Adrenal gland (tissue), 19 donors: ENCODE measurements at places on chromosomes 2 and 18. TPM values are rescaled to one million over a fixed set of nuclear protein-coding genes. Genes with fewer than 3 reads are reported as not detected.

GRCh38 chr2:153074207-153074606 lies 355.8 kb downstream of the ARL6IP6 start:
- no peak for DNase-seq

- DNase-seq, result no peak
Observed at GRCh38 chr18:10289951-10290637, 164.3 kb upstream of the APCDD1 start.

- no peak for DNase-seq
Observed at GRCh38 chr18:33817096-33817495, 239.1 kb downstream of the ASXL3 start.

DNA sequence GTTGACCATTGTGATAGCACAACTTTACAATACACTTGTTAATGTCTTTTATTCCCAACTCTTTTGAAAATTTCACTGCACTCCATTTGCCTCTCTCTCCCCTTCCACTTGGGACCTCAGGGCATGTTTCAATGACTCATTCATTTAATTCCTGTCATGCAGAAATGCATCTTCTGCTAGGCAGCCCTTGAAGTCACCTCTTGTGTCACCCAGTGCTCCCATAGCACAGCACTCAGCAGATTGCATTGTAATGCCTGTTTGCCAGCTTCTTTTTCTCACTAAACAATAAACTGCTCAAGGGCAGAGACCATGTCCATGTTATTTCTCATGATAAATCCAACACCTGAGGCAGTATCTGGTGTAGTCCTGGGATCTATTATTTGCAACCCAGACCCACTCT lies 85.9 kb upstream of the ACSL3 start:
- no peak for DNase-seq

DNA sequence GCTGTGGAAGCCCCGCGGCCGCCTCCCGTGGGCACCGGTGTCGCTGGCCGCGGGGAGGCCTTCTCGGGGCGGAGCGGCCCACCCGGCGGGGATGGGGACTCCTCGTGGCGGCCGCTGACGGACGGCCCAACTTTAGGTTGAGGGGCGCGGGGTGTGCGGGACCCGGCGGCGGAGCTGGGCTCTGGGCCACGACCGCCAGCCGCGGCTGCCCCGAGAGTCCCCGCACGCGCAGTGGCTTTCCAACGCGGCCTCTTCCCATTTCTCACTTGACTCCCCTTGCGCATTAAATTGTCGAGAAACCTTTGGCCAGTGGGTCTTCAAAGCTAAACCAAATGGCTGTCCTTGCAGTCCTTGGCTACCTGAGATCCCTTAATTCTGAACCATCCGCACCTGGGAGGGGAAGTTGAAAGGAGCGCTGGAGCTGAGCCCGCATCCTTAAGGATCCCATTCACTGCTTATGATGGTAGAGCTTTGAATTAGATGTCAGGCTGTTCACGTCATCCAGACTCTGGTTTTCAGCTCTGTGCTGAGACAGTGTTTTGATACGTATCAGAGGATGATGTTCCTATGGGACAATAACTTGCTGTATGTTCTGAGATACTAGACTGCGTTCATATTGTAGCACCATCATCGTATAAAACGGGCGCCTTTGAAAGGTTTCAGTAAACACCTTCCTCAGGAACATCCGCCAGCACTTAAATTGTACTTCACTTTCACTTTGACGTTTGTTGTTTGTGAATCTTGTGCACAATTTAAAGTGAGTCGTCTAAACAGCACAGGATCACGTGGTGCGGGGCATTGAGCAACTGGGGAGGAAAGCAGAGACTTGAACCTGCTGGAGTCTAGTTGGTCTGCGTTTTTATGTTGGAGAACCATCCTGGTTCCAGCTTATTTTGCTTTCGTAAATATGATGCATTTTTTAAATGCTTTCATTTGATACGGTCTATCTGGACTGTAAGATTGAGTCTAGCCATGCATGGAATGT lies 874 bp downstream of the CLIP4 start:
- peak; percentile 57 for DNase-seq

DNA sequence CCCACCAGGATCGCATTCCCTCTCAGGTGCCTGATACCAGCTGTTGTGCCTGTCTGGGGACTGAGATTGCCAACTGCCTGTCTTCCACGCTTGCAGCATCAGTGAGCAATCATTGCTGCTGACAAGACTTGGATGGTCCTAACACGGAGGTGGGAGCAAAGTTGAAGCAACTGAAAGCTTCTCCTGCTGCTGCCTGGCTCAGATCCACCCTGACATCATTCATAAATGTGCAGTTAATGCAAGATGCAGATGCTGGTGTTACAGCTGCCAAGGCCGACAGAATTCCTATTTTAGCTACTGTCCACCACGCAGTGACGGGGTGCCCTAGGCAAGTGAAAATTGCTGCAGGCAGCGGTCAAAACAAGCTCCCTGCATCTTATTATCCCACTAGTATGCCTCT lies 131.4 kb downstream of the VWC2L start:
- DNase-seq, result no peak

The GALM gene
- 246 TPM for total RNA-seq

DNA sequence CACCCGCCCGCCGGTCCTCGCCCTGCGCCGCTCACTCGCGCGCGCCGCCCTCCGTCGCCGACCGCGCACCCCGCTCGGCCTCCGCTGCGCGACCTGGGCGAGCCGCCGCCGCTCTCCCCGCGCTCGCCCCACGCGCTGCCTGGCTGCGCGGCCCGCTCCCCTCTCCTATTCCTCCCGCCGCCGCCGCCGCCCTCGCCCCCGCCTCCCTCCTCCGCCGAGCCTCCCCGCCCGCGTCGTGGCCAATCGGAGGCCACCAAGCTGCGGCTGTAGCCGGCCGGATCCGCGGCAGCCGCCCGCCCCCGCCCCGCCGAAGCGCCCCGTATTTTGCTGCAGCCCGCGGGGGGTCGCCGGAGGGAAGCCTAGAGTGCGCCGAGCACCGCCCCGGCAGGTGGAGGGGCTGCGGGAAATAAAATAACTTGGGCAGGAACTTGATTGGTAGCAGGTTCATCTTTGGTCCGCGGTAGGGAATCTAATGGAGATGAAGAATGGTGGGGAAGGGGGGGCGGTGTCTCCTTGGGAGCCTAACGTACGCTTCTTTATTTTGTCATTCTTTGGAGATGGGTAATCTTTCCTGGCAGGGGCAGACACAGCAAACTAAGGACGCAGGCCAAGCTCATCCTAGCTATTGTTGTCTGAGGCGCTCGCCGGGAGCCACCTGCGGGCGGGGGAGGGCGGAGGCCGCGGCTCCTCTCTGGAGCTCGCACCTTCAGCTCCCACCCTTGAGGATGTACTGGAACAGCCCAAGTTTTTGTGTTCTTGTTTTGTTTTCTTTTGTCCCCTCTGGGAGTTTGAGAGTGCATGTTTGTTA lies 1.1 kb upstream of the CDH2 start:
- DNase-seq, result peak; percentile 81
